ENCODE measurements at places on chromosomes 2 and 18.

DNA sequence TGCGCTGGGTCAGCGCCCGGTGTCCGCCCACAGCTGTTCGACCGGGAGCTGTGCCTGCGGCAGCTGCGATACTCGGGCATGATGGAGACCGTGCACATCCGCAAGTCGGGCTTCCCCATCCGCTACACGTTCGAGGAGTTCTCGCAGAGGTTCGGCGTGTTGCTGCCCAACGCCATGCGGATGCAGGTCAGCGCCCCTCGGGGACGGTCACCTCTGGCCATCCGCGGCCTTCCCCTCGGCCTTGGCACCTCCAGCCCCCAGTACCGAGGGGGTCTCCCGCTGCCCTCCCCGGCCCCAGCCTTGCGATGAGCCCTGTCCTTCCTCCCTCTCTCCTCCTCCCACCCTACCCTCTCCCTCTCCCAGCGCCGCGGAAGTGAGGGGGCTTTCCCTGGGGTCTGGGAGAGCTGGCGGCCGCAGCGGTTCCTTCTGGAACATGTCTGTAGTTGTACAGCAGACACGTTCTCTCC, 53.2 kb upstream of the GPR17 start:
- DNase-seq, result no peak

- no peak for DNase-seq
Observed at GRCh38 chr2:221791844-221792243, 219.7 kb upstream of the EPHA4 start.

DNA sequence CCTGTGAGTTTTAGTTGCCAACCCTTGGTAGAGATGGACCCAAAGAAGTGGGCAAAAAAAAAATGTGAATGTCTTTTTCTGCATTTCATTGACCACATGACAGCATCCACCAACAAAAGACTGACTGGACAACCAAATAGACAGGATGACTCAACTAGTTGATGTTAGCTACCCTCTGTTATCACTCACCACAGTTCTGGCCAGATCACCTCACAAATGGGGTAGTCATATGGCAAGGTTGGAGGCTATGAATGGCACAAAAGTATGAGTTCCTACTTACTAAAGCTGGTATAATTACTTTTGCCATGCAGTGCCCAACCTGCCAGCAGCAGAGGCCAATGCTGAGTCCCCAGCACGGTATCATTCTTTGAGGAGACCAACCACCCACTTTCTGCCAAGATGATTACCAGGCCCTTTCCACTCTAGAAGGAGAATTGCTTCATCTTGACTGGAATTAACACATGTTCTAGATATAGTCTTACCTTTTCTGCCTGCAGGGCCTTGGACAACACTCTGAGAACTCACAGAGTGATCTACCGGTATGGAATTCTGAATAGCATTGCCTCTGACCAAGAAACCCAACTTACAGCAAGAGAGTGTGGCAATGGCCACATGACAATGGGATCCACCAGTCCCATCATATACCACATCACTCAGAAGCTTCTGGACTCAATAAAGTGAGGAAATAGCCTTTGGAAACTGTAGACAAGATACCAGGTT, 20.1 kb upstream of the TCF7L1 start:
- DNase-seq, result no peak

DNA sequence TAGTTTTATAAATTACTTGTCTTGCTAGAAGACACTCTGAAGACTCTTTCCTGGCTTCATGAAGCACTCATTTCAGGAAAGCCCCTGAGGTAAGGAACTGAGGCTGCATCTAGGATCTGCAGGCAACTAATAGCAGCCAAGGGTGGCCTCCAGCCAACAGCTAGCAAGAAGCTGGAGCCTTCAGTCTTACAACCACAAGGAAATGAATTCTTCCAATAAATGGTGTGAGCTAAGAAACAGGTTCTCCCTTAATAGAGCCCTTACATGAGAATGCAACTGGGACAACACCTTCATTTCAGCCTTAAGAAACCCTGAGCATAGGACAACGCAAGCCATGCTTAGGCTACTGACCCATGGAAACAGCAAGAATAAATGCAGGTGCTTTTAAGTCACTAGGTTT, 254.6 kb upstream of the RBBP8 start:
- DNase-seq, result no peak

DNA sequence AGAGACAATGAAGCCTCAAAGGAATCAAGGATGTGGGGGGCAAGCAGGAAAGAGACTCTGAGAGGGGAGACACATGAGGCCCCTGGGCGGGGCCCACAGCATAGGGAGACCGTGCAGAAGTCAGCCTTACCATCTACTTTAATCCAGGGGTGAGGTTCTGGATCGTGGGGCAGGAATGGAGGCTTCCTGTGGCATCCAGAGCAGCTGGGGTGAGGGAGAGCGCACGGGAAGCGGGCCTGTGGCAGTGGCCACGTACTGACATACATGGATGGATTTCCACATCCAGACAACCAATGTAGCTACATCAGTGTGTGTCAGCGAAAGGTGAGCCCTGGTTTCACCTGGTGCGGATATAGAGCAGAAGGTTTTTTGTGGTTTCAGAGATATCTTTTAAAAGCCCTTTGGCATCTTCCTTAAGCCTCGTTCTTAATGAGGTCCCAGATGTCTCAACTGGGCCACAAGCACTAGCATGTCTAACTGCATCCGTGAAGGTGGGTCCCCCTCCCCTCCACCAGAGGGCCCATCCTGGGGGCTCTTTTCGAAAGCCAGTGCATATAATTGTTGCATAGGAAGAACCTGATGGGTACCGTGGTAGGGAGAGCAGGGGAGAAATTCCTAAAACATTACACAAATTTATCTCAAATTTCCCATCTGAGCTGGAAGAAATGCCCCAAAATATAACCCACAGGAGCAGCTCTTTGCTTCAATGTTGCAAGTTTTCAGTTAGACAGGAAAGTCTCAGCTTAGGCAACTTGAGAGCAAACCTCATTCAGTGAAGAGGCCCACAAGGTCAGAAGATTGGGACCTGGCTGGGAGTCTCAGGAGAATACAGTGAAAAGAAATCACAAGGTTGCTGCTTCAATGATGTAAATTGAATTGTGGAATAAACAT, 90.9 kb downstream of the SP3 start:
- no peak for DNase-seq

DNA sequence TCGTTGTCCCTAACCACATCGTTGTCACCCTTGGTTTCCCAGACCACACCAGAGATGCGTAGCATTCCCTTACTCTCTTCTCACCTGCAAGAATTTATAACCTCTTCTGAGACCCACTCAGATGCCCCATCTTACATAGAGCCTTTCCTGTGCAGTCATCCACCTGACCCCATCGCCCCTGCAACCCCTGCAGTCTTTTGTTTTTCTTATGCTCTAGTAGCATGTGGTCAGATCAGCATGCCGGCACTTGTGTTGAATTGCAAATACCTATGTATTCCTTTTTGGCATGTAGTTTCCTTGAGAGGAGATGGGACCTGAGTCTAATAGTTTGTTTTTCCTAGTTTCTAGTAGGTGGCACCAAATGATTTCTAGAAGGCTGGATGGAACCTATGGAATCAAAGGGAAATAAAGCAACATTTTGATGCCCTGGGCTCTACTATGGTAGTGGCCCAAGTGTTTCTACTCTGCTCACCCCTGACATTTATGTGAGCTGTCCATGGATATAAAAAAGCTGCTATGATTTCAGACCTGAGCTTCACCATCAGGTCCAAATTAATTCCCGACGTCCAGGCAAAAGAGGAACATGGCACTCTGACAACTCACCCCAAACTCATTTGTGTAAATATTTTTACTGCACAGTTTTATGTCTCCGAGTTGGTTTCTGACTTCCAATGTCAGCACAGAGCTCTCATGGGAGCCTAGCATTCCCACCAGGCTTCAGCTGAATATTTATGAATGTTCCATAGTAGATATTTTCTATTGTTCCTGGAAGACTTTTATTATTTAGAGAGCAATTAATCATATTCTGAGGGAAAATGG, 143.6 kb downstream of the RNF144A start:
- no peak for DNase-seq

DNA sequence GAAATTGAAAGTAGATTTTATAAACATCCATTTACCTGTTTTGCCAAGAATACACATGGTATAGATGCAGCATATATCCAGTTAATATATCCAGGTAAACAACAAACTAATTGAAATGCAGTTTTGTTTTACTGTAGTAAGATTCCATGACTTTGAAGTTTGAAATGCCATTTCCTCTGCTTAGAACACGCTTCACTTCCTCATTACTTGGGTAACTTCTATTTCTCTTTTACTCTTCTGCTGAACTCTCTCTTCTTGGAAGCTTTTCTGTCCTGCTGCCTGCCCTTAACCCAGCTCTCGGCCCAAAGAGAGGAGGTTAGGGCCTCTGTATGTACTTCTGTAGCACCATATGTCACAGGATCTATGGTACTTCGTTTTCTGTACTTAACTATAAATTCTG, 14.1 kb upstream of the IL1RL2 start:
- no peak for DNase-seq

GRCh38 chr2:28201671-28202180, 190.9 kb upstream of the FOSL2 start:
- no peak for DNase-seq

DNA sequence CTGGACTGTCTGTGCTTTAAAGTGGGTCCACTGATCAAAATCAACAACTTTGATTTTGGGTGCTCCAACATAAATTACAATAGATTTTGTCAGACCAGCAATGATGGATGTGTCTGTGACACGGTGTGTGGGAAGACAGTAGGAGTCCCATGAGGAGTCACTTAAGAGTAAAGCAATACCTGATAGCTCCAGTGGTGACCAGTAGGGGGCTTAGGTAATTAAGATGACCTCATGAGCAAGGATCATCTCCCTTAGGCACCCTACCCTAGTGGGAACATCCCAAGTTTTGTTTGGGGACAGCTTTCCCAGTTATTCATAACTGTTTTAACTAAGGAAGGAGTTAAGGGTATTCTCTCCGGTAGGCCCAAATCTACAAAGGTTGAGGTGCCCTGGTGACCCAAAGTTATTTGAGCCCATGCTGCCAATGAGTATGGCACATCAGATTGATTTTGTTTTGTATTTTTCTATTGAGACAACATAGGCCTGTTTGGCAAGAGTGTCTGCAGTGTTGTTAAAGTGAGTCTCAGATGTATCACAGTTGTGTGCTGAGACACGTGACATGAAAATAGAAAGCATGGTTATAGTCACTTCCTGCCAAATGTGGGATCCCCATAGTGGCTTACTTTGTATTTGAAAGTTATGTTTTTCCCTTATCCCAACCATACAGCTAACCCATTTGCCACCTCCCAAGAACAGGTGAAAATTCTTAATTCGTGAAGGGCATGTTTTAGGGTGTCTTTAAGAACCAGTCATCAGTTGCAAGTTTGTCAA, 1337.6 kb upstream of the SLC39A10 start:
- peak; percentile 2 for DNase-seq

DNA sequence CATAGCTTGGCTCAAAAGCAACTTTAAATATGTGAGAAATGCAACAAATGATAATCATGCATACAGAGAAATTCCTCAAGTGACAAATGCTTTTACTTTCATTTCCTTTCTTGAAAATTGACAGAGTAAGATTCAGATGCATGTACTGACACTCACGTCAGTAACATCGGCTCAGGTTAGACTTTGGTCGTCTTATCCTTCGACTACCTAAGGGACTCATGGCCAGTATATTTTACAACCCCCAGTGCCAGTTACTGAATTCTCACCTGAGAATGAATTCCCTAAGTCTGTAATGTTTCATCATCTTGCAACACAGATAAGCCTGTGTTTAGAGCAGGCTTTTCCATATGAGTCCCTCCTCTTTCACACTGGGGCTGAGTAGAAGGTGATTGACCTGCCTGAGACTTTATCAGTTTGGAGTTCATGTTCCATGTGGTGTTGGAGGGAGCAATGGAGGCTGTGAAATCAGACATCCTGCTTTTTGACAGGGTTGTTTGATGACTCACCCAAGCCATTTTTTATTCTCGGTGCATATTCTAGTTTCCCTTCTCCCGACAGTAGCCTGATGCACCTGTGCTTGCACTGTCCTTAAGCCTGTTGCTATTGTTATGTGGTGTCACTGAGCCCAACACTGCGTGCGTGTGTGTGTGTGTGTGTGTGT, 30.5 kb upstream of the ATP8B1 start:
- DNase-seq, result peak; percentile 73

DNA sequence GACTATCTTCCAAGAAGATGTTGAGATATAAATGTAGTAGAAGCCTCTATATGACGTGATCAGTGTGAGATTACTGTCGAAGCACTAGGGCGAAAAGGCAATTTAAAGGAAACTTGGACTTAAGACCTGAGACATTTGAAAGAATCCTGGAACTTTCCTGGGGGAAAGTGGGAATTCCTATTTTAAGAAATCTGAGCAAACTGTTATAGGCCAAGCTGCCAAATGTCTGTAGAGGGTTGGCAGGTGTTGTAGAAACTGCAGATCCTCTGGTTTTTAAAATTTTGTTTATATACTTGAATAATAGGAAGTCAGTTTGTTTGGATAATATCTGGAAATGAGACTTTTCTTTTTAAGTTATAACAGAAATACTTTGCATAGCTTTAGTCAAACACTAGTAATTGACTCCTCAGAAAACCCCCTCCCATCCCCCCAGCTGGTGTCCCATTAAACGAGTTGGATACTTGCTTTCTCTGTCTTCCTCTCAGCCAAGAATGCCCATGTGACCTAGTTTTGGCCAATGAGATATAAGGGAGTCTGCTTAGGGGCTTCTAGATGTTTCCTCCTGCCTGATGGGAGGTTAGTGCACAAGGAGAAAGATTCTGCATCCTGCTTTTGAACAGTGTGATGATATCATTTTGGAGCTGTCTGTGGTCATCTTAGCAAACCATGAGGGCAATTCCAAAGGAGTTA, 61.2 kb downstream of the MOGAT1 start:
- DNase-seq, result no peak

- no peak for DNase-seq
Observed at GRCh38 chr2:219737270-219737691, 109.9 kb downstream of the SLC4A3 start.

GRCh38 chr2:233990261-233990798, 60.2 kb upstream of the SPP2 start:
- no peak for DNase-seq

DNA sequence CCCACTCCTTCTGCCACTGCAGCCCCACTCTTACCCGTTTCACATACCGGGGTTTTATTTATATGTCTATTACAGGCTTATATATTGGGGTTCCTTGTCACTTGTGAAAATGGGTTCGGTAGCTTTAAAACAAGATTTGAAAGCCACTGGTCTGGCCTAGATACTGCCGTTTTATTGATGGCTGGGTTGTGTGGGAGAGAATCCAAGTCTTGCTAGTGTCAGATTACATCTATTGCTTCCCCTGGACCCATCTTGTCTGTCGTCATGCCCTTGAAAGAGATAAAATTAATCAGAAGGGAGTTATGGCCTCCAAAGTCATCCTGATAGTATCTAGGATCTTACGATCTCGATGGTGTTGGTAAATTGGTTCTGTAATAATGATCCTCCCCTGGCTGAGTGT, 79.4 kb downstream of the EIPR1 start:
- DNase-seq, result no peak

DNA sequence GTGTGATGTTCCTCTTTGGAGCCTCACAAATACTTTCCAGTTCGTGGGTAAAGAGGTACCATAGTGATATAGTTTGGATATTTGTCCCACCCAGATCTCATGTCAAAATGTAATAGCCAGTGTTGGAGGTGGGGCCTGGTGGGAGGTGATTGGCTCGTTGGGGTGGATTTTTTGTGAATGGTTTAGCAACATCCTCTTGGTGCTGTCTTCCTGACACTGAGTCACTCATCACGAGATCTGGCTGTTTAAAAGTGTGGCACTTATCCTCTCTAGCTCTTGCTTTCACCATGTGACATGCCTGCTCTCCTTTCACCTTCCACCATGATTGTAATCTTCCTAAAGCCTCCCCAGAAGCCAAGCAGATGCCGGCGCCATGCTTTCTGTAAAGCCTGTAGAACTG, 3.0 kb upstream of the CCDC93 start:
- DNase-seq, result no peak
